ENCODE measurements at places on chromosomes 4 and X.

DNA sequence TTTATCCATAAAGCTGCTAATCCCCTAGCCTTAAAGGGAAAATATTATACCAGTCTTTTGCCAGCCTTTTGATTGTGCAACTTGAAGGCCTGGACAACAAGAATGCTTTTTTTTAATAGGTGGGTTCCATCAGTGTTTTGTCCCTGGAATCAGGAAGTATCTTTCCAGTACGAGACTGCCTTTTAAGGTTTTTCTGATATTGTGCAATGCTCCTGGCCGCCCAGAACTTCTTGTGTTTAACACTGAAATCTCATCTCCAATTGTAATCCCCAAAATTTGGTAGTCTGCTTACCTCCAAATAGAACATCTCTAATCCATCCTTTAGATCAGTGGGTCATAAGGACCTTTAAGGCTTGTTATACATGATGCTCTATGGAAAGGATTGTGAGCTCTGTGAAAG is 256.7 kb downstream of the NAF1 start:
- DNase-seq, result no peak

DNA sequence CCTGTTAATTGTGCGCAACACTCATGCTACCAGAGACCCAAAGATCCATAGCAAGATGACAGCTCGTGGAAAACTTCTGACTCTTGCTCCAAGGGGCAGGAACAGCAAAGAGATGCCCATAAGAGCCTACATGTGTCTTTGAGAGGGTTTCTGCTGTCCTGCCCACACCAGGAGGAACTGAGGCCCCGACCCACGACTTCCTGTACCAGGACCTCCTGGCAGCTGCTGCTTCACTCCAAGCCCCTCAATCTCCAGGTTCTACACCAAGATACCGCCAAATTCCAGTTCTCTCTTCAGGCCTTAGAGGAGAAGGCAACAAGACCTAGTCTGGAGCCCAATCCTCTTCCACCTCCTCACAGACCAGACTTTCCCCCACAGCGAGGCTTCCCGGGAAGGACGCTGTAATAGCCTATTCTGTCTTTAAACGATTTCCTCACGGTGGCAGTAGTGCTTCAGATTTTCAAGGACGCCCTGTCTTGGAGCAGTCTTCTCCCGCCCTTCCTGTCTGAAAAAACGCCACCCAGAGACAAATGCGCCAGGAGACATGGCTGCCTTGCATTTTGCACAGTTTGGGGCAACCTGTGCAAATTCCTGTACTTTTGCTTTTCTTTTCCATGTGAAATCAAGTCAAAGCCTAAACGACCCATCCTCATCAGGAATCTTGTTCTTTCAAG is 230.2 kb upstream of the STK26 start:
- DNase-seq, result peak; percentile 95

DNA sequence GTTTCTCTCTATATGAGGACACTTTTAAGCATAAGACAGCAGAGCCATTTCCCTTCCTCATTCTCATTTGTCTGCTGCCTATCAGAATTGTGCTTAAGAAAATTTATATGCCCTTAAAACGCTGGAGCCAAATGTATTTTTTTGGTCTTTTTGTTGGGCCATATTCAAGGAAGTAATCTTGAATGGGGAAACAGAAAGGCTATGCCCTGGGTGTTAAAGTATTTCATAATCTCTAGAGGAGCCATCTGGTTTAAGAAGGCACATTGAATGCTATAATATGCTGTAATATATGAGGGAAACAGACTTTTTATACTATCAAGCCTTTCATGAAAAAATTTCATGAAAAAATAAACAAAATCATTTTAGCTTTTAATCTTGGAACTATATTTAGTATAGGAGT is 4.3 kb downstream of the DMD start:
- no peak for DNase-seq

DNA sequence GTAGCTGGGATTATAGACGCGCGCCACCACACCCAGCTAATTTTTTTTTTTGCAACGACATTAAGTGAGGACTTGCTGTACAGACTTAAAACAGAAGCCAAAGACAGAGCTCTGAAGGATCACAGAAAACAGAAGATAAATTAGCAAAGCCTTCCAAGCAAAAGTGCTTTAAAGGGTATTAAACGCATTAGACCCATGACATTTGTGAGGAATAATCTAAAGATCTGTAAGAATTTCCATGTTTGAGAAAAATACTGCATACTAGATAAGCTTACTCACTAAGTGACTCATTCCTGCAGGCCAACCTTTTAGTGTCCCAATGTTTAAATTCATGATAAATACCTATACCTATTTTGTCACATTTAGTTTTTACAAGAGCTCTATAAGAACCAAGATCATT is 27.4 kb downstream of the SMARCA1 start:
- DNase-seq, result no peak

- no peak for DNase-seq
Measured at GRCh38 chr4:114273238-114273637, 293.8 kb upstream of the ARSJ start.

DNA sequence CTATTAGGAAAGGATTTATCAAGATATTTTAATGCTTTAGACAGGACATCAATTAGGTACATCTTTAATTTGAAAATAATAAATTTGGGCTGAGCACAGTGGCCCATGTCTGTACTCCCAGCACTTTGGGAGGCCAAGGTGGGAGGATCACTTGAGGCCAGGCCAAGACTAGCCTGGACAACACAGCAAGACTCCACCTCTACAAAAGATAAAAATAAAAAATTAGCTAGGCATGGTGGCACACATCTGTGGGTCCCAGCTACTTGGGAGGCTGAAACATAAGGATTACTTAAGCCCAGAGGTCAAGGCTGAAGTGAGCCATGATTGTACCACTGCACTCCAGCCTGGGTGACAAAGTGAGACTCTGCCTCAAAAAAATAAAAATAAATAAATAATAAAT is 59.6 kb upstream of the IRF2 start:
- DNase-seq, result no peak

- DNase-seq, result no peak
Measured at GRCh38 chr4:181793096-181793495, 450.1 kb upstream of the TENM3 start.

- no peak for DNase-seq
Measured at GRCh38 chr4:184544788-184545409, 70.5 kb upstream of the IRF2 start.

DNA sequence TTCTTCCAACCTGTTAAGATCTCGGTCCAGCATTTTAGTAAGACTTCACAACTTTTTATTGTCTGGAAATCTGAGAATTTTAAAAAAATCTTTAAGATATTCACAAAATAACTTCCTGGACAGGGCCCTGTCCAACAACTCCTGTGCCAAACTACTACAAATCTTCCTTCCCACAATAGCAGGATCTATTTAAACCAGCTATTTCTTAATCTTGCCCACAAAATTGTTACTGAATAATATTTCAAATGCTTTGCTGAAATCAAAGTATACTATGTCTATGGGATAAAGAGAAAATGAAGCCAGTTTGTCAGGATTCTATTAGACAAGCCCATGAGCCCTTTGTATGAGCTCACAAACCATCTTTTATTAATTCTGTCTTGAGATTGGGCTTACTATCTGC is 104.1 kb upstream of the DDIT4L start:
- no peak for DNase-seq

- no peak for DNase-seq
Measured at GRCh38 chr4:145452447-145453162, 29.0 kb upstream of the SMAD1 start.

DNA sequence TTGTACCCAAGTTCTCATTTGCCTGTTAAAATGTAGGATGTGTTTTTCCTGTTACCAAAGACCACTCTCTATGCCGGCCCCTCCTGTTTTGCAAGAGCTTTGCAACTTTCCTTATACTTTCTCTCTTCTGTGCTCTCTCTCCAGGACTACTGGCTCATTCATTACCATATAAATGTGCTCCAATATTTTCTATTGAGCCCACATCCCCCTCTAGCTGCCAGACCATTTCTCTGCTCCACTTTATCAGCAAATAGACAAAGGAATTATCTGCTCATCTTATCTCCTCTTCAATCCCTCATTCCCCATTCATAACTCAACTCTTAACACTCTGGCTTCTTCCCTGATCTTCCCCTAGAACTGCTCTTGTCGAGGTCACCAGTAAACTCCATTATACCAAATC is 33.6 kb downstream of the RPGR start:
- DNase-seq, result no peak

DNA sequence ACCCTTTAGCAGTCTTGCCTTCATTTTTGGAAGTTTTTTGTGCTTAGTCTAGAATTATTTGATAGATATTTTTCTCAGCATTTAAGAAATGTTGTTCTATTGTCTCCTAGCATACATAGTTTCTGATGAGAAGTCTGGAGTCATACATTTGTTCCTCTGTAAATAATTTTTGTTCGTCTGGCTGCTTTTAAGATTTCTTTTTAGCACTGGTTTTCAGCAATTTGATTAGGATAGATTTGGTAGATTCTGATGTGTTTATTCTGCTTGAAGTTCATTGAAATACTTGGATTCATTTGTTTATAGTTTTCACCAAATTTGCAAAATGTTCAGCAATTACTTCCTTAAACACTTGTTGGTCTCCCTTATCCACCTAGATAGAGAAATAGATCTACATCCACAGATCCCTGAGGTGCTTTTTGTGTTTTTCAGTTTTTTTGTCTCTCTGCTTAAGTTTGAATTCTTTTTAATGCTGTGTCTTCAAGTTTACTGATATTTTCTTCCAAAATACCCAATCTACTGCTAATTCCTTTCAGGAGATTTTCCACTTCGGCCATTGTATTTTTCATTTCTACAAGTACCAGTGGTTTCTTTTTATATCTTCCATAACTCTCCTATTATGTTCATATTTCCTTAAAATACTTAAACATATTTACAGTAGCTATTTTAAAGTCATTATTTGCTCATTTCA is 64.9 kb downstream of the ABLIM2 start:
- no peak for DNase-seq

GRCh38 chr4:150082241-150082640 is 4.0 kb downstream of the DCLK2 start:
- no peak for DNase-seq

GRCh38 chrX:115642895-115643530 is 82.0 kb downstream of the PLS3 start:
- DNase-seq, result no peak

DNA sequence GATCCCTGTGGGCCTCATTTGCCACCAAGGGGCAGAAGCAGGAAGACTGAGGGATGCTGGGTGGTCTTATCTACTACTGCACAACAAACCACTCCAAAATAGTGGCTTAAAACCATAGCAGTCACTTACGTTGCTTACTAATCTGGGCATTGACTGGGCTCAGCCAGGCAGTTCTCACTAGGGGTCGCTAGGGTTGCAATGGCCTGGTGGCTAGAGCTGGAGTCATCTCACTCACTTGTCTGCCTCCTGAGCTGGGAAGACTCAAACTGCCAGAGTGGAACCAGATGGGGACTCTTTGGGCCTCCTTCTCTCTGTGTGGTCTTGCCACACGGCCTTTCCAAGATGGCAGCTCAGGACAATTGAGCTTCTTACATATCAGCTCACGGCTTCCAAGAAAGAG is 216.3 kb upstream of the BCOR start:
- DNase-seq, result peak; percentile 14

DNA sequence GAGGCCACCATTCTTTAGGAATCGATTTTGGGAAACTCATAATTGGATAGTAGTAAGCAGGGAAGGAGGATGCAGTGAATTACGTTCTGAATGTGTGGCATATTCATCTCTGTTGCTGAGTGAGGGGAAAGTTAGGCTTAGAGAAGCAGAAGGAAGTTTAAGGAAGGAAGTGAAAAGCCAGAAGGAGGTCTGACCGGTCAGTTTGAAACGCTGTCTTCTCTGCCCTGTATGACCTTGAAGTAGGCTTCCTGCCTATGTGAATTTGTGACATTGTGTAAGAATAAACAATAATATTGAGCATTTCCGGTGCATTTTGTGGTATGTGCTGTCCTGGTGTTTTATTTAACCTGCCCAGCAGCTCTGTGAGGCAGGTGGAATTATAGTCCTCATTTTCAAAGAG is 67.3 kb downstream of the PDLIM5 start:
- no peak for DNase-seq

GRCh38 chr4:169485791-169486742 is 126.3 kb downstream of the NEK1 start:
- DNase-seq, result peak; percentile 75

DNA sequence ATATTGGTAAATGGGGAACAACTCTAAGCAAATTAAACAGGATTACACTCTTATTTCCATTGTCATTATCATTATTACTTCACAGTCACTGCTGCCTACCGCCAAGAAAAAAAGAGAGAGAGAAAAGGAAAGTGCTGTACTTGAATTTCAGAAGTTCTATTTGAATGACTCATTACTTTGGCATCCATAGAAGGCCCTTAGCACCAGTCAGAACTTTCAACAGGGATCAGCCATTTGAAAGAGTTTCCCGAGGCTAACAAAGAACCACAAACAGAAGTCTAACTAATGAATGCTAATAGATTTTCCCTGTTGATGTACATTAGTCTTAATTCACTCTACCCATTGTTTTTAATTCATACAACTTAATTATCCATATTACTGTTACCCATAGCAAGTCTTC is 116.3 kb downstream of the SHROOM4 start:
- no peak for DNase-seq

DNA sequence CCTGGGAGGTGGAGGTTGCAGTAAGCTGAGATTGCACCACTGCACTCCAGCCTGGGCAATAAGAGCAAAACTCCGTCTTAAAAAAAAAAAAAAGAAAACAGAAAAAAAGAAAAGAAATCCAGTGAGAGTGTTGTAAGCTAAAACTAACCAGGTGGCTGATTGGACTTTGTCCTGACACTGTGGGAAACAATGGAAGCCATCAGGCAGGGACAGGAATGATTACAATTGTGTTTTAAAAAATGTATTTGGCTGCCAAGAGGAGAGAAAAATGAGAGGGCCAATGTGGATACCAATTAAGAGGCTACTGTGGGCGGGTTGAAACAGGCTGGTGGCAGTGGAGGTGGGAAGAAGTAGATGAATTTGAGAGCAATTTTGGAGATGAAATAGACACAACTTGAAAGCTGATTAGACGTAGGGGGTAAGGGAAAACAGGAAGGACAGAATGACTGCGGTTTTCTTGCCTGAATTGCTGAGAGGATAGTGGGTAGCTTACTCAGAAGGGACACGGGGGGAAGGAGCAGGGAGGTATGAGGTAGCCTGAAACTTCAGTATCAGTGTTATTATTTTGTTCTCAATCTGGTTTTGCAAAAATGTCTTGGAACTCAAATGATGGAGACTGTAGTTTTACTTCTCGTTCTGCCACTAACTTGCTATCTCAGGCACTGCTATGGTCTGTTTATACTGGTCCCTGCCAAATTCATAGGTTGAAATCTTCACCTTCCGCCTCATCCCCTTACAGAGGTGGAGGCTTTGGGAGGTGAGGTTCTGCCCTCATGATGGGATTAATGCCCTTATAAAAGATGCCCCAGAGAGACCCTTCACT is 45.6 kb upstream of the CHRNA9 start:
- DNase-seq, result no peak

GRCh38 chr4:150821641-150822040 is 193.4 kb downstream of the LRBA start:
- DNase-seq, result no peak

DNA sequence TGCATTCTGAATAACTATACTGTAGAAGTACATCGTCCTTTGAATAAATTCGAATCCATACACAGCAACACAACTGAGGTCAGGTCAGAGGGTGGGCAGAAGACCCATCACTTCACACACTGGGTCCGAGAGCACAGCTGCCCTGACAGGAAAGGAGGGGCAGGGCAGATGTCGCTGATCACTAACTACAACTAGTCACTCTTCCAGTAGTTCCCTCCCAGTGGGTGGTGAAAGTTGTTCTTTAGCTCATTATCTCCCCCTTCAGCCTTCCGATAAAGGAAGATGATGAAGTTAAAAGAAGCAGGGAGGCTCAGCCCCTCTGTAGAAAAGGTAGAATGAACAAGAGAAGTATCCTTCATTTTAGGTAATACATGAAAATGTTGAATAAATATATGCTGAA is 278.9 kb downstream of the INPP4B start:
- DNase-seq, result no peak

GRCh38 chr4:8503801-8504200 is 63.2 kb downstream of the TRMT44 start:
- DNase-seq, result no peak

Data from head of caudate nucleus (tissue), 42 donors.